Panc1 (cell line): ENCODE measurements at places on chromosomes 5 and 9. TPM values are rescaled to one million over a fixed set of nuclear protein-coding genes. Genes with fewer than 3 reads are reported as not detected.

ZBED3 gene
- 6.8 TPM for total RNA-seq

ZNF608 gene
- 37.5 TPM for total RNA-seq

DOCK2 gene
- 1.4 TPM for total RNA-seq

GDNF gene
- not detected for total RNA-seq

PCDHB6 gene
- 1.9 TPM for total RNA-seq

B4GALT7 gene
- 38.0 TPM for total RNA-seq

GABRA1 gene
- total RNA-seq, result not detected

DNA sequence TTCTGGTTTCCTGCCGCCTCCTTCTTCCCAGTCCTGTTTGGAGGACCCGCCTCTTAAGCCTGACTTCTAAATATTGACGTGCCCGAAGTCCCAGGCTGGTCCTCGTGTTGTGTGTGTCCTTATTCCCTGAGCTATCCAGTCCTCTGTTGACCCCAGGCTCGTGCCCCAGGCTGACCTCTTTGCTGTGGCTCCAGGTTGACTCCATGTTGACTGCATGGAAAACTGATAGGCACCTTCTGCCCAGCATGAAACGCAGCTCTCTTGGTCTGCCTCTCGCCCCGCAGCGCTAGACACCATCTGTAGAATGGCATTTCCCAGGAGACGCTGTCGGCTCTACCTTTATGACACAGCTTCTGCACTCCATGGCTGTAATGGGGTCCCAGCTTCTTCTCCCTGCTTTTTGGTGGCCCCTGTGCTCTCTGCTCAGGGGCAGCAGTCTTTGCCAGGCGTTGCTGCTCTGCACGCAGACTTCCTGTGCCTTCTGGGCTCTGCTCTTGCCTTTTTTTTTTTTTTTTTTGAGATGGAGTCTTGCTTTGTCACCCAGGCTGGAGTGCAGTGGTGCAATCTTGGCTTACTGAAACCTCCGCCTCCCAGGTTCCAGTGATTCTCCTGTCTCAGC is 28.4 kb downstream of the EHMT1 start:
- H3K4me3 ChIP-seq, result no peak overlapping the region
- DNase-seq, result no peak
- no peaks in the 10 kb centered on the region for H3K36me3 ChIP-seq
- H3K27ac ChIP-seq, result no peak overlapping the region
- no peaks in the 10 kb centered on the region for H3K27me3 ChIP-seq

GRCh38 chr5:50770441-50770840 is 104.0 kb downstream of the PARP8 start:
- no peak overlapping the region for H3K27ac ChIP-seq
- no peak overlapping the region for H3K4me3 ChIP-seq
- no peaks in the 10 kb centered on the region for H3K36me3 ChIP-seq
- no peak for DNase-seq
- H3K27me3 ChIP-seq, result no peaks in the 10 kb centered on the region
- no peaks in the 10 kb centered on the region for H3K4me1 ChIP-seq

- DNase-seq, result no peak
- H3K27ac ChIP-seq, result no peak overlapping the region
- H3K36me3 ChIP-seq, result peaks cover 15% of the 10 kb centered on the region
Observed at GRCh38 chr5:135337064-135337463, 62.0 kb downstream of the MACROH2A1 start.

DNA sequence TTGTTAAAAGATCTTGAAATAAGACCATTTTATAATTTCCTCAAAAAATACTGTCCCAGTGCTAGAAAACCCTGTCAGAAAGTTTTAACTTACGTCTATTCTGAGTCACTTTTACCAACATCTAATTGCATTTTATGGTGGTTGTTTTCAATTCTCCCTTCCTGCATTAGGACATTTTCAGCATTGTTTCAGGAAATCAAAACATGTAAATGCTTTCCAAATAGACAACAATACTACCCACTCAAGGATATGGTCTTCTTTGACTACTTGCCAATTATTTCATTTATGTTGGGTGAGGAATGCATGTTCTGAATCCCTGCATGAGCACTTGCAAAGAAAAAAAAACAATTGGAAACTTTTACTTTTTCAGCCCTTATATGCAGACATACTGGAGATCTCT is 284.6 kb upstream of the PDE4D start:
- no peak for DNase-seq
- no peaks in the 10 kb centered on the region for H3K27me3 ChIP-seq

DNA sequence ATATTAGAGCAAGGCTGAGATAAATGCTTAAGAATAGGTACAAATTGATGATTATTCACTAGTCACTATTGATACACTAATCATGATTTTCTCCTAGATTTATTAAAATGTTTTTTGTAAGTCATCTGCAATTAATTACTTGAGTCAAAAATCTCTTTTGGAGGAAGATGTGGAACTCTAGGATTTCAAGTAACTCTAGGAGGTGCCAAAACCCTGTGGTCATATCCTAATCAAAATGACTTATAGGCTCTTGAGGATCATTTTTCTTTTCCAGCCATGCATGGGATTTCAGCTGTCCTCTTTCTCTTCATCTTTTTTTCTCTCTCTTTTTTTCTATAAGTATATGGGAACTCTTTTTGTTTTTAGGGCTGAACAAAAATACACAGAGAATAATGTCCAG is 141.8 kb upstream of the CD180 start:
- H3K4me1 ChIP-seq, result no peaks in the 10 kb centered on the region
- H3K27ac ChIP-seq, result no peak overlapping the region
- DNase-seq, result no peak
- no peaks in the 10 kb centered on the region for H3K36me3 ChIP-seq
- H3K4me3 ChIP-seq, result no peak overlapping the region

DNA sequence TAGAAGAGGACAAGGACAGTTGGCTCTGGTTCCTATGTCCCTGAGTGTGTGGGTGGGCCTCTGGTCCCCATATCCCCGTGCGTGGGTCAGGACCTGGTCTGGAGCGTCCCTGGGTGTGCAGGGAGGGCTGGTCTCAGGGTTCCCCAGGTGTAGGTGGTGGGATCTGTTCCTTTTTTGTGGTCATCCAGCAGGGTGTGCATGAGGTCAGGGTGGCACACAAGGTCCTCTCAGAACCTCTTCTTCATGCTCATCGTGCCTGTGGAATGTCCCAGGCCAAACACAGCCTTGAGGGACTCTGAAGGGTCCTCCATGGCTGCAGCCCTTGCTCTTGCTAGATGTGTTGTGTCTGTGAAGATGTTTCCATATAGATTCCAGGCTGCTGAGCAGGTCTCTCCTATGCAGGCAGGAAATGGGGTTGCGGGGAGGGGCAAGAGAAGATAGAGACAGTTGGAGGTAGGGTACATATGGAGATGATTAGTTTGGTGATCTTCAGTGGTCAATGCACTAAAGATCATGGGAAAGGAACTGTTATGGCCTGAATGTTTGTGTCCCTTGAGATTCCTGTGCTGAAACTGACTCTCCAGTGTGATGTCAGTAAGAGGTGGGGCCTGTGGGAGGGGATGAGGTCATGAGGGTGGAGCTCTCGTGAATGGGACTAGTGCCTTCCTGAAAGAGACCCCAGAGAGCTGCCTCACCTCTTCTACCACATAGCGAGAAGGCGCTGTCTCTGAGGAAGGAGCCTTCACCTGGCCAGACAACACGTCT is 53.1 kb downstream of the NXNL2 start:
- H3K27ac ChIP-seq, result no peak overlapping the region
- H3K4me1 ChIP-seq, result no peaks in the 10 kb centered on the region
- H3K27me3 ChIP-seq, result no peaks in the 10 kb centered on the region
- no peaks in the 10 kb centered on the region for H3K36me3 ChIP-seq
- H3K4me3 ChIP-seq, result no peak overlapping the region

DNA sequence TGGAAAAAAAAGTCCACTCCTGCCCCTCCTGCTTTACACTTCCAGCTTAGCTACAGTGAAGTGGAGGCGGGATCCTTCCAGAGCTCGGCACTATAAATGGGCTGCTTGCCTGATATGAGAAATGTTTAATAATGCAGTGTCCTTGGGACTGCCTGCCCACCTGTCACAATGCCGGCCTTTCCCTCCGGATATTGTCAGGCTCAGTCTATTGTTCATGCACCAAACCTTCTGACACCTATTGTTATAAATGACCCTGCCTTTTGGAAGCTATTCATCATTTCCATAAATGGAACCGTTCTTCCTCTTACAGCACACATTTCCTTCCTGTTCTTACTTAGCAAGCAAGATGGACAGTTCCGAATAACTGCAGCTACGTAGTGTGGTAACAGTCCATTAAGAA is 146.3 kb downstream of the DMAC1 start:
- H3K4me3 ChIP-seq, result no peak overlapping the region
- no peak overlapping the region for H3K27ac ChIP-seq
- DNase-seq, result no peak
- no peaks in the 10 kb centered on the region for H3K36me3 ChIP-seq

DNA sequence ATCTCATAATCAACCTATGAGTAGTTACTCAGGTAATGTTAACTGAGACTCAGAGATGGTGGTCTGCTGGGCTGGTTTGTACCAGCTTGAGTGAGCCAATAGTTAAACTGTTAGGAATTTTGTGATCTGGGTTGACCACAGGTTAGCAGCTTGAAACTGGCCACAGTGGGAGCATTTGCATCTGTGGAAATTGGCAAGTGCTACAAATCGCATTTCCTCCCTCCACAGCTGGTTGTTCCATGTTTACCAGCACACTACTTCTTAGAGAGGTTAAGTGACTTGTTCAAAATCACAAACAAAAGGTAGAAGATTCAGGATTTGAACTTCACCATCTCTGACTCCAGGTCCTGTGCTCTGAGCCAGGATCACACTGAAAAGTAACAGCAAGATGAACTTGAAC is 446.9 kb upstream of the CLINT1 start:
- no peak overlapping the region for H3K4me3 ChIP-seq
- no peaks in the 10 kb centered on the region for H3K27me3 ChIP-seq
- DNase-seq, result no peak
- no peaks in the 10 kb centered on the region for H3K4me1 ChIP-seq
- H3K36me3 ChIP-seq, result no peaks in the 10 kb centered on the region
- no peak overlapping the region for H3K27ac ChIP-seq

GRCh38 chr9:126411225-126411947 is 84.8 kb downstream of the MVB12B start:
- H3K36me3 ChIP-seq, result no peaks in the 10 kb centered on the region
- H3K4me1 ChIP-seq, result no peaks in the 10 kb centered on the region
- no peak for DNase-seq
- no peak overlapping the region for H3K4me3 ChIP-seq

- H3K4me1 ChIP-seq, result no peaks in the 10 kb centered on the region
- H3K27me3 ChIP-seq, result no peaks in the 10 kb centered on the region
- DNase-seq, result no peak
Observed at GRCh38 chr5:3020426-3020825, 268.9 kb upstream of the IRX2 start.

GRCh38 chr9:113274474-113275156 is 757 bp downstream of the CDC26 start:
- peak; percentile 38 for DNase-seq
- H3K27me3 ChIP-seq, result no peaks in the 10 kb centered on the region
- H3K36me3 ChIP-seq, result peaks cover 27% of the 10 kb centered on the region
- H3K27ac ChIP-seq, result peak overlapping the region; percentile 96
- H3K4me1 ChIP-seq, result peaks cover 6% of the 10 kb centered on the region

- DNase-seq, result no peak
- no peak overlapping the region for H3K4me3 ChIP-seq
- H3K27ac ChIP-seq, result no peak overlapping the region
- H3K4me1 ChIP-seq, result no peaks in the 10 kb centered on the region; the same call in 1 of the 2 replicates
- H3K27me3 ChIP-seq, result no peaks in the 10 kb centered on the region
Observed at GRCh38 chr5:91132550-91132949, 250.6 kb downstream of the ARRDC3 start.

- H3K36me3 ChIP-seq, result no peaks in the 10 kb centered on the region
- no peak overlapping the region for H3K4me3 ChIP-seq
- no peaks in the 10 kb centered on the region for H3K27me3 ChIP-seq
- no peak for DNase-seq
- peak overlapping the region; percentile 75 for H3K27ac ChIP-seq
Observed at GRCh38 chr9:131728546-131728910, 11.3 kb downstream of the RAPGEF1 start.

DNA sequence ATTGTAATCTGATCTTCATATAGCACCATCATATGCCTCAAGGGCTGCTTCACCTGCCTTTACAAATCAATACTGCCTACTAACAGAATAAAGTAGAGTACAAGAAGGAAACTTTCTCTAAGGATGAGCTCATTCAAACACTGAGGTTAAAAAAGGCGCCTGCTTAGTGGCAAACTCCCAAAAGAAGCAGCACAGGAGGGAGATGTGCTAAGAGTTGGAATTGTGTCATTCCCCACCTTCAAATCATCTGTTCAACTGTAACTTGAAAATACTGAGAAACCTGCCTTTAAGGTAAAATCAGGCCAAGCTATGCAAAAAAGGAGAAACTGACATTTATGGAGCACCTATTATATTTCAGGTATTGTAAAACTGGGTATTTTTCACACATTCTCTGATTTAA is 560.6 kb downstream of the PTPRD start:
- no peaks in the 10 kb centered on the region for H3K4me1 ChIP-seq
- DNase-seq, result no peak
- H3K27me3 ChIP-seq, result no peaks in the 10 kb centered on the region
- H3K36me3 ChIP-seq, result no peaks in the 10 kb centered on the region
- H3K27ac ChIP-seq, result no peak overlapping the region

DNA sequence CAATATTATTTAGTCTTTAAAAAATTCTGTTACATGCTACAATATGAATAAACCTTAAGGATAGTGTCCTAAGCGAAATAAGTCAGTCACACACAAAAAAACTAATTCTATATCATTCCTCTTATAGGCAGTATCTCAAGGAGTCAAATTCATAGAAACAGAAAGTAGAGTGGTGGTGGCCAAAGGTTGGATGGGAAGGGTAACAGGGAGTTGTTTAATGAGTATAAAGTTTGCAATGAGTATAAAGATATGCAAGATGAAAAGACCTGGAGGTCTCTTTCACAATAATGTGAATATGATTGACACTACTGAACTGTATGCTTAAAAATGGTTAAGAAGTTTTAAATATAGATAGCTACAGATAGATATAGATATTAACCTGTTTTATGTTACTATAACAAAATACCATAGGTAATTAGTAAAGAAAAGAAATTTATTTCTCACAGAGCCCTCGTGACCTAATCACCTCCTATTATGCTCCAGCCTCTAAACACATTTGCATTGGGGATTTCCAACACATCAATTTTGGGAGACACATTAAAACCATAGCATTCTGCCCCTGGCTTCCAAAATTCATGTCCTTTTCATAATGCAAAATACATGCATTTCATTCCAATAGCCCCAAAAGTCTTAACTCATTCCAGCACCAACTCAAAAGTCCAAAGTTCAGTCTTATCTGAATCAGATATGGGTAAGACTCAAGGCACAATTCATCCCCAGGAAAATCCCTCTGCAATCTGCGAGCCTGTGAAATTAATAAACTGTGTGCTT is 93.6 kb downstream of the ATPSCKMT start:
- no peaks in the 10 kb centered on the region for H3K4me1 ChIP-seq
- H3K27me3 ChIP-seq, result no peaks in the 10 kb centered on the region
- H3K27ac ChIP-seq, result no peak overlapping the region
- no peaks in the 10 kb centered on the region for H3K36me3 ChIP-seq

- no peak for DNase-seq
- H3K4me3 ChIP-seq, result no peak overlapping the region
- no peaks in the 10 kb centered on the region for H3K36me3 ChIP-seq
Observed at GRCh38 chr9:77987880-77988525, 43.6 kb downstream of the GNAQ start.

DNA sequence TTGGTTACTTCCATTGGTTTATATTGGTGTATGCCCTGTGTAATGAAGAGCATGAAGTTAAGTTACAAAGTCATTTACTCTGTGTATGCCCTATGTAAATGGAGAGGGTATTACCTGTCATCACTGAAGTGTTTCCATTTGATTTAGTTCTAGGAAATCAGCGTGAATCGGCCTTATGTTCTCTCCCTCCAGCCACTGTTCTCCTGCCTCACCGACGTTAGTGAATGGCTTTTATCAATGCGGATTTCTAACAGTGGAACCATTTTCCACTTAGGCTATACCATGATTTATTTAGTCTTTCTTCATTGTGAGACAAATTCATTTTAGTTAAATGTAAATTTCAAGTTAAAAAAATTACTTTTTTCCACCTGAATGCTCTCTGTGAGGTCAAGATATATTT is 327.0 kb upstream of the ADCY2 start:
- no peaks in the 10 kb centered on the region for H3K27me3 ChIP-seq
- H3K27ac ChIP-seq, result no peak overlapping the region
- DNase-seq, result no peak
